ENCODE measurements at places on chromosomes 1 and 21.

DNA sequence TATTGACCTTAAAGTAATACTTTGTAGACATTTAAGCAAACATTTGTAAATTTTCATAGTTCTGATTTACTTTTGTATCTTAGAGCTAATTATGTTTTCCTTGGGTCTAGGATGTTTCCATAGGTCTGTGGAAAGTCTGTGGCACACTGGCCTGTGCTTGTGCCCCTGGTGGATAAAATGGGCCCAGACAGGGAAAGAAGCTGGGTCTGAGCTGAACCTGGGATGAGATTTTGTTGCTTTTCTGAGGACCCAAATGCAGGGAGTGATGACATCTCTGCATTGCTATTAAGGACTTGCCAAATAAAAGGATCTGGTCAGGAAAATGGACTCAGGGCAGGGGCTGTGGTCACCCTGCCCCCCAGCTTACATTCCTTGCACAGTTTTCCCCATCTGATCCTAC, 41.8 kb downstream of the C1orf21 start:
- no peak for DNase-seq

GRCh38 chr1:169099561-169099960, 6.9 kb upstream of the ATP1B1 start:
- DNase-seq = no peak

GRCh38 chr1:179061360-179062282, 20.2 kb upstream of the TOR3A start:
- no peak for DNase-seq

GRCh38 chr1:4529446-4530165, 124.8 kb upstream of the AJAP1 start:
- DNase-seq = no peak

GRCh38 chr1:1311107-1312104, 3.0 kb downstream of the PUSL1 start:
- DNase-seq = no peak

- DNase-seq = no peak
These were observed 66.9 kb downstream of the ST6GALNAC5 start for GRCh38 chr1:76933847-76934815.
